Foreskin melanocyte (primary cell): ENCODE measurements at places on chromosomes 6 and 20.

DNA sequence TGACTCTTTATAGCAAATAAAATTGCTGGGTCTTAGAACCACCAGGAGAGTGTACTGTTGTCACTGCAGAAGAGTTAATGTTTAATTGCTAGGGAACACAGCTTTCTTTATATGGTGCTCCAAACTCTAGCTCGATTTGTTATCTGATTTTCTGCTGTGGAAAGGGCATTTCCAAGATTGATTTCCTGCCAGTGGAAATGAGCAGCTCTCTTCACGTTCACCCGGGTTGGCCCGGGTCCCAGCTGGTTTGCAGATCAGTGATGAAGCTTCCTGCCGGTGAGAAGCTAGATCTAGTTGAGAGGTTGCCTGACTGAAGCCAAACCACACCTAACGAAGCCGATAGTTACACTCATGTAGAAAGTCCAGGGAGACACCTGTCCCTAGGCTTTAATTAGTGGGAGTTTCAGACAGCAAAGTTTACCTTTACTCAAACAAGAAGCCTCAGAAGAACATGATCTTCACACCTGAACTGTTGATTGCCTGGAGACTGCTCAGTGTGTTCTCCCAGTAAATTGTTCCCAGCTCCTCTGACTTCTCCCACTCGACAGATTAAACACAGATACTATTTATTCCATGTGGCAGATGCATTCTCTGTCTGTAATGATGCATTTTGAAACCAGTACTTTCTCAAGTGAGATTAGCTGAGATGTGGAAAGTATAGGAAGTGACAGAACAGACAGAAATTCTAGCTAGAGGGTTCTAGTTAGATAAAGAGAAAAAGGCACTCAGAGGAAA, 27.8 kb downstream of the PAQR8 start:
- no peak for DNase-seq

DNA sequence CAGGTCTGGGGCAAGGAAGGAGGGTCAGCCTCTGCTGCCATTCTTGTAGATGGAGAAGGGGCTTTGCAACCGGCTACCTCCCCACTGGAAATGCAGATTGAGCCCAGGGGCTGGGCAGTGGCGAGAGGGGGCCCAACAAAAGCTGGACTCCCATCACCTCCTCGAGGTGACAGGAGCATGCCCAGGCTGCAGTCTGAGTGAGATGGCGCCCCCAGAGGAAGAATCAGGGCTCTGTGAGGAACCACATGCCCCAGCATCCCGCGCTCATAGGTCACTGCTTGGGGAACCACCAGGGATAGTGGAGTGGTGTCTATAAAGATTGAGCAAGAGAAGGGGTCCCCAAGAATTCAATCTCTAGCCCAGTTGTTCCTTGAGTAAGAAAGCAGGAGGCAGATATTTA, 31.6 kb upstream of the NEDD9 start:
- DNase-seq: no peak

GRCh38 chr20:13202565-13202964, 18.5 kb upstream of the ISM1 start:
- no peak for DNase-seq

GRCh38 chr6:10535193-10535592, 14.0 kb downstream of the GCNT2 start:
- DNase-seq: no peak

- no peak for DNase-seq
These were observed 15.7 kb upstream of the SLC13A3 start for GRCh38 chr20:46666818-46667515.

DNA sequence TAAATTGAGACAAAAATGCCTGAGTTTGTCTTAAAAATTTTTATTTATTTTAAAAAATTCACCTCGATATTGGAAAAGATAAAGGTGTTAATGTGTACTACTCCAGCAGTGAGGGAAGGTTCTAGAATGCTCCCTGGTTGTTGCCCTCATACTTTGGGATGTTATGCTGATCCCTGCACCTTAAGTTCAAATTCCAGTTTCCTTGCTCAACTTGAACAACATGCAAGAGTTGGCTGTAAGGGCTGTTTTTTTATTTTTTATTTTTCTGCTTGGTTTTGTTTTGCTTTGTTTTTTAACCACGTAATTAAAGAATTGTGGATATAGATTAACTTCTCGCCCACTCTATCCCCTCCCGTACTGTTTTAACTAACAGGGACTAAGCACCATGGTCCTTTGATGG, 158.7 kb upstream of the CITED2 start:
- DNase-seq: no peak

DNA sequence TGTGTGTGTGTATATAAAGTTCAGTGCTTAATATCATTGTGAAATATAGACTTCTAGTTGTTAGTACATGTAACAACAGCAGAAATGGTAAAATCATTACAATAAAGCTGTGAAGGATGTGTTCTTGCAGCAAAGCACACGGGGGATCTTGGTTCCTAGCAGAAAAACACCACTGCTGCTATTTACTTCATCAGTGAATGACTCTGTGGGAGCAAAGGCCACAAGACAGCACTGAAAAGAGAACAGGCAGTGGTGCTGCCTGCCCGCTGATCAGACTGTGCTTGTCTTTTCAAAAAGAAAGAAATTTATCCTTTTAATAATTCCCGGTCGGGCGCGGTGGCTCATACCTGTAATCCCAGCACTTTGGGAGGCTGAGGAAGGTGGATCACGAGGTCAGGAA, 689.9 kb upstream of the CITED2 start:
- no peak for DNase-seq

DNA sequence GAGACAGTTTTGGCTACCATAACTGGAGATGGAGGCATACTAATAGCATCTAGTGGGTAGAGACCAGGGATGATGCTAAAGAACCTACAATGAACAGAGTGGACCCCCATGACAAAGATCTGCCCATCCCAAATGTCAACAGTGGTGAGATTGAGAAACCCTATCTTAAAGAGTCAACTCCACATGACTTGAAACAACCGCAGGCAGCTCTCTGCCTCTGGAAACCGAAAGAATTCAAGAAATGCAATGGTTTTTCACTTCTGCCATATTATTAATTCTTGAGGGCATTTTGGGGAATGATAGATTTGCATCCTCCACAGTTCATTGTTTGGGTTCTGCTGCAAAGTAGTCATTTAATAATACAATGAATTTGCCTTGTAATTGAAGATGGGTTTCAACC, 463.4 kb downstream of the MAFB start:
- DNase-seq: peak; percentile 93
